Foreskin melanocyte (primary cell): ENCODE measurements at places on chromosomes 7 and 10.

DNA sequence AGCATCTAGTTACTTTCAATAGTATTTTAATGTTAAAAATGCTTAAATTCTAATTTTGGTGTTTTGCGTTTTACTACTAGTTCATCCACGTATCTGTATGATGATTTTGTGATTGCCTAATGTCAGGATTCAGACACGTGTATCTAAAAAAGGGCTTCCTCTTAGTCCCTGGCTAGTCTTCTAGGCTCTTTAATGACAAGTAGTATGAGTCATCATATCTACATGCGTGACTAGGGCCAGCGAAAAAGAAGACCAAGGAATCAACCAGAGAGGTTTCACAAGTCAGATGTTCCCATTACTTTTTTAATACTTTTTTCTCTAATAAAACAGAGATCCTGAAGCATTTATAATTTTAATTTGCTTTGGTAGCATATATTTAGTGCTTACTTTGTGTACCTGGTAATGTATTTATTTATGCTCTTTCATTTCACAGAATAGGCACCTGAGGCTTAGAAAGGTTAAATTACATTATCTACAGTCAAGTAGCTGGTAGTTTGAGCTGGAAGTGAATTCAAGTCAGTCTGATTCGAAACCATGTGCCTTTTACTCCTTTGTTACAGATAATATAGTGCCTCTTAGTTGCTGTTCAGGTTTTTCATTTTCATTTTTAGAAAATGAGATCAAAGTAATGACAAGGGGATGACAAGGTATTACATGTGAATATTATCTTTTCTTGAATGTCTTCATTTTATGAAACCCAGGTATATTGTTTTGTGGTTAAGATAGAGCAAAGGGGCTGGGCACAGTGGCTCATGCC, 140.3 kb downstream of the FOXP2 start:
- peak; percentile 18 for DNase-seq

DNA sequence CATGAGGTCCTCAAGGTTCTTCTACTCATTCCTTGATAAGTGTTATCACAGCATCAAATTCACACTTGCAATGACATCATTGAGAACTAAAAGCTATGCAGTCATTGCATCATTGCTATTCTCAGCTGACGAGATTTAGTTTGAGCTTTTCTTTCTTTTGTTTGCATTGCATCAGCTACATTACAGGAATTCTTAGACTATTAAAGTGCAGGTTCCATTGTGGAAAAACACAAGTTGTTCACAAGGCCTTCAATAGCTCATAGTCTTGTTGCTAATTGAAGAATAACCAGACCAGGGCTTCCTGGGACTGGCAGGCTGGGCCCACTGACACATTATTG, 139.3 kb downstream of the CXCL12 start:
- DNase-seq: no peak

GRCh38 chr10:23606456-23606855, 167.6 kb downstream of the OTUD1 start:
- DNase-seq: no peak

- DNase-seq: no peak
Observed at GRCh38 chr10:74234569-74234968, 83.5 kb downstream of the ADK start.

- no peak for DNase-seq
Observed at GRCh38 chr7:82665966-82666507, 222.5 kb upstream of the CACNA2D1 start.

GRCh38 chr10:73644767-73645166, 3.5 kb upstream of the MYOZ1 start:
- DNase-seq: no peak

DNA sequence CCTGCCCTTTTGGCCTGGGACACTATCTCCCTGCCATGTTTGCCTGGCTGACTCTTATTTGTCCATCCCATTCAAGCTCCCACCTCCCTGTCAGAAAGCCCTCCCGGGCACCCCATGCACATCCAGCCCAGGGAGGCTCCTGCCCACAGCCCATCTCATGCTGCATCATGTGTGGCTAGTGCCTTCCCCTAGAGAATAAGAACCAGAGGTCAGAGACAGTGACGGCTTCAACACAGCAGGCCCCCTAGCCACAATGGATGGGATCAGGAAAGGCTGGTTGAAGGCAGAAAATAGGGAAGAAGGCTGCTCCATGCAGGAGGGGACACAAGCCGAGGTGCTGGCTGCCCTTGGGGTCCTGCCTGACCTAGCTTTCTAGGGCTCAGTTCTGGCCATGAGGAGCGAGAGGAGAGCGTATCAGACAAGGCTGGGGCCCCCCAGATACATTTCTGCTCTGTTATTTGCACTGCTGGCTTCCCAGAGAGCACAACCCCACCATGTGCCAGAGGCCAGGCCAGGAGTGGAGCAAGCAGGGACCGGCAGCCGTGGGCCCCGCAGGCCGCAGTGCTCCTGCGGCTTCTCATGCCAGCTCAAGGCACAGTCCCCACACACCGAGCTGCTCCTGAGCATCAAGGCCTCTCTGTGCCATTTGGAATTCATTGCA, 161.1 kb upstream of the ZMIZ1 start:
- DNase-seq: no peak

DNA sequence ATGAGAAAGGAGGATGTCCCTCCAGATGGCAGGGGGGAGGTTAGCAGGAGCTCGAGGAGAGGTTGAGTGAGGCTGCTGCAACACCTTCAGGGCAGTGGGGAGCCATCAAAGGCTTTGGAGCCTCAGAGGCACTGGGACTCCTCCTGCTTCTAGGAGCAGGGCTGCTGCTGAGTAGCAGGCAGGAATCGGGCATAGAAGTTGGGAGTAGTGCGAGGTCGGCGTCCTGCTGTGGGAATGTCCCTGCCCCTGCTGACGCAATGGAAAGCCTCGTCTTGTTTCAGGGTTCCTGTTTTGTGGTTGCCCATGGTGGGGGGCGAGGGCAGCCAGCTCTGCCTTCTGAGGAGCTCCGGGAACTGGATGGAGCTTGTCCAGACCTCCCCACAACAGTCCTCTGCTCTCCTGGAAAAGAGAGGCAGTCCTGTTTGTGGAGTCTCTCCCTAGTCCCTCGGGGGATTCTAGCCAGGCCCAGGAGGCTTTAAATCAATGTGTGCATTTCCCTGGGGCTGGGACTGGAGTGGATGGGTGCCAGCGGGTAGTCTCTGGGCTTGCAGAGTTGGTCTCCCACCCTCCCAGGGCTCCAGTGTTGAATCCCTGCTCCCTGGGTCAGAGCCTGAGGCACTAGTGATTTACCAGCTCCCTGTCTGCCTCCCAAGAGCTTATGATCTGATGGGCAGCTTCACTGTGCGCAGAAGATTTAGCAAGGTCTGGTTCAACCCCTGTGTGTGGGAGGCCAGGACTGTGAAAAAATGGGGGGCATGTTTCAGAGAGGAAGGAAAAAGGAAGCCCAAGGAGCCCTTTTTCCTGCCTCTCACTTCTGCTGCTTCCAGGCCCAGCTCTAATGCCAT, 98.7 kb upstream of the PPIF start:
- no peak for DNase-seq

DNA sequence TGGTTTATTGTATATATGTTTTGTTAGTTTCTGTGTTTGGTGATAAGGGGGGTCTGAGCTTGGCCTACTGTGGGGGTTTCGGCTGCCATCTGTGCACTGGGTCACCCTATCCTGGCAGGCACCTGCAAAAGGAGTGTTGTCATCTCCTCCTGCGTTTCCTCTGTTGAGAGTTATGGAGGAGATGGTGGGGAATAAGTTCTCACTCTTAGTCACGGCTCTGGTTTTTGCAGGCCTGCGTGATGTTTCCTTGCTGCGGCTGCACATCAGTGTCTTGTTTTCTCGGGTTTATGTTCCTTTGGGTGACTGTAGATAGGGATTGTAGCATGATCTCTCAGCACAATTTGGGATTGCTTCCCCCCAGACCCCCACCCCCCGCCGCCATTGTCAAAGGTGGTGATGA, 36.8 kb downstream of the CCM2 start:
- no peak for DNase-seq

GRCh38 chr10:51524041-51524440, 175.4 kb downstream of the CSTF2T start:
- no peak for DNase-seq

DNA sequence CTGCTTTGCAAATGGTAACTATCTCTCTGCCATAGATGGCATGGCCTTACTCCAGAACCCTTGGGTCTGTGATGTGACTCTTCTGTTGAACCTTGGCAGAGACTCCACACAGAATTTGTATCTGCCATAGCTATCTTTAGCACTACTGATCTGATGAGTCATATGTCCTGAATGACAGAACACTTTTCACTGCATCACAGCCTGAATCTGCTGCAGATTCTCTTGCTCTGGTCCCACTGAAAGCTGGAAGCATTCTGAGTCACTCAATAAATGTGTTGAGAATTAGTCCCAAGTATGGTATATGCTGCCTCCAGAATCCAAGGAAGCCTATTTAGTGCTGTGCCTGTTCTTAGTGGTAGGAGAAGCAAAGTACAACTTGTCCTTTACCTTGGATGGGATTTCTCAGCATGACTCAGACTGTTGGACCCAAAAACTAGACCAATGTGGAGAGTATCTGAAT, 39.5 kb upstream of the ANKRD1 start:
- DNase-seq: peak; percentile 64

DNA sequence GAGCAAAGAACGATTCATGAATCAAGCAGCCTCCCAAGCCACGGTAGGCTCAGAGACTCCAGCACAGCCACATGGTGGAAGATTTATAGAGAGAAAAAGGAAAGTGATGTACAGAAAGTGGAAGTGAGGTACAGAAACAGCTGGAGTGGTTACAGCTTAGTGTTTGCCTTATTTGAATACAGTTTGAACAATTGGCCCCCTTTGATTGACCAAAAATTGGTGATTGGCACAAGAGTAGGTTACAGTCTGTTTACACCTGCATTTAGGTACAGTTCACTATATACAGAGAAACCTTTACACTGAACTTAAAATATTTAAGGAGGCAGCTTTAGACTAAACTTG, 136.4 kb upstream of the ASAH2 start:
- DNase-seq: no peak

- peak; percentile 51 for DNase-seq
Observed at GRCh38 chr10:5623081-5623748, 43.2 kb downstream of the ASB13 start.

- DNase-seq: no peak
Observed at GRCh38 chr10:110226926-110227641, 19.7 kb downstream of the MXI1 start.

- no peak for DNase-seq
Observed at GRCh38 chr7:45683556-45684148, 109.5 kb downstream of the ADCY1 start.

GRCh38 chr10:93211991-93212390, 138.3 kb downstream of the CYP26A1 start:
- DNase-seq: no peak

GRCh38 chr10:69628891-69629290, 1.2 kb upstream of the FAM241B start:
- DNase-seq: no peak

DNA sequence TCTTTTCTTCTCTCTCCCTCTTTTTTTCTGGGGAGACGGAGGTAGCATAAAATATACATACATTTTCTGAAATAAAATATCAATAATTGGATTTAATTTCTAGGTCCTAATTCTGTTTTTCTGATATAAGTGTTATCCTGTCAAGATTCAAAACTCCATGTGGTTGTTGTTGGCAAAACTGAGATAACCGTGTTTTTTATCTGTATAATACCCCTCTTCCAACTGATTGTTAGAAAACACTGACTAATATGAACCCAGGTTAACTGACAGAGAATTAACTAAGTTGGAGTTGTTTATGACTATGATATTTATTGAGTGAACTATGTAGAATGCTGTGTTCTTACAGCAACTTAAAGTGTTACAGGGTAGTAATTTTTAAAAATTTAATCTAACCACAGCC, 236.5 kb upstream of the KAT6B start:
- no peak for DNase-seq

- DNase-seq: no peak
Observed at GRCh38 chr7:25852211-25852938, 299.6 kb upstream of the NFE2L3 start.

DNA sequence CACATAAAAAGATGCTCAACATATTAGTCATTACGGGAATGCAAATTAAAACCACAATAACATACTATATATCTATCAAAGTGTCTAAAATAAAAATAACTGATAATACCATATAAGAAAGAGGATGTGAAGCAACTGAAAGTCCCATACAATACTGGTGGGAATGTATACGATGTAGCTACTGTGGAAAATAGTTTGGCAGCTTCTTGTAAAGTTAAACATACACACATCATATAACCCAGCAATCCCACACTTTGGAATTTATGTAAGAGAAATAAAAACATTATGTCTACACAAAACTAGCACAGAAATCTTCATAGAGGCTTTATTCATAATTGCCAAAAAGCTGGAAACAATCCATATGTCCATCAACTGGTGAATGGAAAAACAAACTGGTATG, 10.5 kb upstream of the COMMD3 start:
- DNase-seq: no peak

DNA sequence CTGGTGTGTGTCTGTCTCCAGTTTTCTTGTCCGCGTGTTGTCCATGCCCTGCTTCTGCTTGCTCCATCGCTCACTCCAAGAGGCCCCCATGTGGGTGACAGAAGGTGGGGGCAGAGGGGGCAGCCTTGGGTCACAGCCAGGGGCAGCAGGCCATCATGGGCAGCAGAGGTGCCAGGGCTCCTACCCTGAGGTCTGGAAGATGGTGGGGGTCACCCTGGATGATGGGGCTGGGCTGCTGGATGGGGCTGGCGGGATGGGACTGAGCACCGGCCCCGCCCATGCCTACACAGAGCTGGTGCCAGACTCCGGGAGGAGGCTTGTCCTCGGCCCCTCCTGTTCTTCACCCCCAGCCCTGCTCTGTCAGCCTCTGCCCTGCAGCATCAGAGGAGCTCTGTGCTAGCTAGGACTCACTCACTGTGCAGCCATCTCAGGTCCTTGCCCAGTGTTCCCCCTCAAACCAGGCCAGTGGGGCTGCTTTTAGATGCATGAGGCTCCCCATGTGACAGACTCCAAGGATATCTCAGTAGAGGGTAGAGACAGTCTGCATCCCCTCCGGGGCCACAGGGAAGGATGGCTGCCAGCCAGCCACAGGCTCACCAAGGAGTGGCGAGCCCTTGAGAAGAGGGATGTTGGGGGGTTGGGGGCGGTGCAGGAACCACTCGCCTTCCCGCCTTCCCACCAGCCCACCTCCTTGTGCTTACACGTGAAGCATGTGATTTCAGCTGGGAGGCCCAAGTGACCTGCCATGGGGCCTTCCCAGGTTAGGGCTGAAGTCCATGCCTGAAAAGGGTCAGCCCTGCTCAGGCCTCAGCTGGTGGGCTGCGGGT, 35.5 kb upstream of the PPIF start:
- DNase-seq: no peak

DNA sequence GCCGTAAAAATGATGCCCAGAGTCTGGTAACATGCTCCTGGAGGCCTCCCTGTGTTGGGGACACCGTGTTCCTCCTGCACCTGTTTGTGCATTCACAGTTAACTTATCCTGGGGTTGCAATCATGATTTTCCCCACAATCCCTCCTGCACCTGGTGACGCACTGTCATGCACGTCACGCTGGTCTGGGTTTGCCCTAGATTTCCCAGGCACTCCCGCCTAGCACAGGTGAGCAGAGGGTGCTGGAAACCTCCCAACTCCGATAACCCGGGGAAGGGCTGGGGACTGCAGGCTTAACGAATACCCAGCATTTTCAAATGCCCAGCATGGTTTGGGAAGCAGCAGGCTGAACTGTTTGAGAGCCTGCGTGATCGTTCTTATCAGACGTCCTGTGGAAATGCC, 427.1 kb downstream of the TCERG1L start:
- DNase-seq: no peak

- no peak for DNase-seq
Observed at GRCh38 chr10:110504111-110504735, 6.5 kb downstream of the DUSP5 start.
